ENCODE measurements at places on chromosomes 6 and 20. TPM values are rescaled to one million over a fixed set of nuclear protein-coding genes. Genes with fewer than 3 reads are reported as not detected.
A peak's percentile ranks its signal among the peaks of the same experiment; 100 is the strongest.

DNA sequence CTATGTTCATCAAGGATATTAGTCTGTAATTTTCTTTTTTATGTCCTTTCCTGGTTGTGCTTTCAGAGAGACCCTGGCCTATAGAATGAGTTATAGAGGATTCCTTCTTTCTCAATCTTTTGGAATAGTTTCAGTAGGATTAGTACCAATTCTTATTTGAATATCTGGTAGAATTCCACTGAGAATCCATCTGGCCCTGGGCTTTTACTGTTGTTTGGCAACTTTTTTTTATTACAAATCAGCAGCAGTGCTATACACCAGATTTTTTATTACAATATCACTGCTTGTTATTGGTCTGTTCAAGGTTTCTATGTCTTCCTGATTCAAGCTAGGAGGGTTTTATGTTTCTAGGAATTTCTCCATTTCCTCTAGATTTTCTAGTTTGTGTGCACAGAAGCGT, 50.0 kb upstream of the NRSN1 start:
- H3K27me3 ChIP-seq = no peaks in the 10 kb centered on the region
- no peaks in the 10 kb centered on the region for H3K36me3 ChIP-seq
- no peak overlapping the region for H3K4me3 ChIP-seq
- H3K4me1 ChIP-seq = no peaks in the 10 kb centered on the region
- no peak overlapping the region for H3K27ac ChIP-seq

GRCh38 chr6:160226118-160226591, 32.5 kb downstream of the SLC22A2 start:
- DNase-seq = no peak
- H3K27ac ChIP-seq = no peak overlapping the region
- H3K27me3 ChIP-seq = no peaks in the 10 kb centered on the region
- no peak overlapping the region for H3K4me3 ChIP-seq
- H3K4me1 ChIP-seq = peaks cover 5% of the 10 kb centered on the region
- H3K36me3 ChIP-seq = no peaks in the 10 kb centered on the region

GRCh38 chr6:97656236-97656635, 373.2 kb upstream of the MMS22L start:
- H3K27ac ChIP-seq = no peak overlapping the region
- H3K36me3 ChIP-seq = no peaks in the 10 kb centered on the region
- no peaks in the 10 kb centered on the region for H3K4me1 ChIP-seq
- H3K27me3 ChIP-seq = no peaks in the 10 kb centered on the region
- DNase-seq = no peak

DNA sequence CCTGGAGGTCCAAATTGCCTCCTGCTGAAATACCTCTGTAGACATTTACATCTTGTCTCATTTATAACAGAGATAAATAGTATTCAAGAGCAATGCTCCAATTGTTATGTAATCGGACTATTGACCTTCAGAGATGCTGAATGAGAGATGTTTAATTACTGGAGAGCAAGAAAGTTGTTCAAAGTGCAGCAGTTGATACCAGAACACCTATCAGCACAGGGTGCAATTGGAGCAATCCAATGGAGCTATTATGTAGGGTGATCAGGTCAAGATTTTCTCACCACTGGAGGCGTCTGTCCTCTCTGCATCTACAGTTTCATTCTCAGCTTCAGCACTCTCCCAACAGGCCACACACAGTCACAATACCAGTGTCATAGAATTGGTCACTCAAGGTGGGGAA, 19.5 kb upstream of the TMX4 start:
- no peak overlapping the region for H3K27ac ChIP-seq
- H3K27me3 ChIP-seq = no peaks in the 10 kb centered on the region
- DNase-seq = no peak
- H3K4me3 ChIP-seq = no peak overlapping the region
- H3K4me1 ChIP-seq = peaks cover 5% of the 10 kb centered on the region
- H3K36me3 ChIP-seq = no peaks in the 10 kb centered on the region

Gene MCM3
- 29.0 TPM for total RNA-seq

- no peaks in the 10 kb centered on the region for H3K36me3 ChIP-seq
- no peaks in the 10 kb centered on the region for H3K4me1 ChIP-seq
- no peak overlapping the region for H3K4me3 ChIP-seq
- no peak overlapping the region for H3K27ac ChIP-seq
- no peak for DNase-seq
Measured at GRCh38 chr6:167151648-167152047, 6.1 kb downstream of the GPR31 start.

- H3K4me1 ChIP-seq = no peaks in the 10 kb centered on the region
- DNase-seq = no peak
- no peak overlapping the region for H3K4me3 ChIP-seq
Measured at GRCh38 chr20:39136798-39137197, 174.7 kb downstream of the DHX35 start.

- H3K36me3 ChIP-seq = peaks cover 27% of the 10 kb centered on the region
- peak overlapping the region; percentile 97 for H3K27ac ChIP-seq
- no peaks in the 10 kb centered on the region for H3K27me3 ChIP-seq
- peak overlapping the region; percentile 65 for H3K4me3 ChIP-seq
- peak; percentile 31 for DNase-seq
Measured at GRCh38 chr20:3819411-3820047, 818 bp upstream of the AP5S1 start.

GRCh38 chr6:107368471-107368870, 90.9 kb downstream of the PDSS2 start:
- peaks cover 6% of the 10 kb centered on the region for H3K36me3 ChIP-seq
- no peak overlapping the region for H3K27ac ChIP-seq
- DNase-seq = no peak
- H3K4me3 ChIP-seq = no peak overlapping the region

DNA sequence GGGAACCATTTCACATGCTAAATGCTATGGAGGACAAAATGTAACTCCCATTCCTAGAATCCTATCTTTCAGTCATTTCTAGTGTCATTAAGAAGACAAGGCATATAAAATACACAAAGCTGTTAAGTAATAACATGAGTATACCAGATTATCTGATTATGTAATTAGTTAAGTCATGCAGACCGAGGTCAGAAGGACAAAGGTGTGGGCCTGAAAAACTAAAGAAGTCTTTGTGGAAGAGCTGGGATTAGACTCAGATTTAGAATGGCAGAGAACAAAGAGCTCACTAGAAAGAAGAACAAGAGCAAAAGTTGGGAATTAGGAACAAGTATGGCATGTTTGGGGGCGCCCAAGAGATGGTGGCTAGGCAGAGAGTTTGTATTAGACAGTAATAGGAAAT, 37.0 kb downstream of the EFHC1 start:
- H3K4me3 ChIP-seq = no peak overlapping the region
- H3K4me1 ChIP-seq = no peaks in the 10 kb centered on the region
- H3K27ac ChIP-seq = no peak overlapping the region
- peak; percentile 9 for DNase-seq
- no peaks in the 10 kb centered on the region for H3K27me3 ChIP-seq
- no peaks in the 10 kb centered on the region for H3K36me3 ChIP-seq

Gene SLC35F1
- total RNA-seq = not detected

Gene PLEKHG1
- total RNA-seq = 13.0 TPM

DNA sequence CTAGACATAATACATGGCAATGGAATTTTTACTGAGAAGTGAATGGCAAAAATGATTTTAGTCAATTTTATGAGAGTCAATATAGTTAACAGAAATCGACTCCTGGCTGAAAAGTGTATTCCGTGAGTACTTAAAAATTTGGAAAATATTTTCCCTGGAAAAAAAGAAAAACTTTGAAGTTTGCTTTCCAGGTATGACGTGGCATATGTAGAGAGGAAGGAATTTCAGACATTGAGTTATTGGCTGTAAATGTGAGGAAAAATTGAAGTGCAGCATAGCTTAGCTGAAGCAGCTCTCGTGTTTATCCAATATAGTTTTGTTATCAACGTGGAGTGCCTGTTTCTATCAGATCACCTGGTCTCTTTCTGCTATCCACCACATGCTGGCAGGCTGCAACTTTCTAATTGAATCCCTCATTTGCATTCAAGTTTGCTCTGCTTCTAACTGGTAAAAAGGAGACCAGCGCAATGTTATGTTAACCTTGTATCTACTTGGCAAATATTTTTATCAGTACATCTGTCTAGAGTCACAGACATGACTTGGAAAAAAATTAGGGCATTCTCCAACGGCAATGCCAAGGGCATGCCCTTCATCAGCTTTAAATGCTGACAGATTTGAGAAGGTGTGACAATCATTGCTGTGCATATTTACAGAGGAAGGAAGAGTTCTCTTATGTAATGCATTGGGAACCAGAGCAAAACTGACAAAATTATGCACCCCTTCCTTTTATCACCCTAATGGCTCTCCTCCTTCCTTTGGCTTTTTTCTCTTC, 1102.8 kb upstream of the FLRT3 start:
- no peak overlapping the region for H3K4me3 ChIP-seq
- DNase-seq = peak; percentile 15
- no peaks in the 10 kb centered on the region for H3K4me1 ChIP-seq
- no peaks in the 10 kb centered on the region for H3K27me3 ChIP-seq
- no peaks in the 10 kb centered on the region for H3K36me3 ChIP-seq

Gene TXLNB
- total RNA-seq = 1.3 TPM

All from stomach (tissue), 19 donors.